ENCODE measurements at places on chromosomes 5 and 9.

- DNase-seq, result no peak
Measured at GRCh38 chr9:133023117-133023890, 7.5 kb upstream of the GTF3C5 start.

- no peak for DNase-seq
Measured at GRCh38 chr9:135480940-135481310, 1.3 kb downstream of the PPP1R26 start.

DNA sequence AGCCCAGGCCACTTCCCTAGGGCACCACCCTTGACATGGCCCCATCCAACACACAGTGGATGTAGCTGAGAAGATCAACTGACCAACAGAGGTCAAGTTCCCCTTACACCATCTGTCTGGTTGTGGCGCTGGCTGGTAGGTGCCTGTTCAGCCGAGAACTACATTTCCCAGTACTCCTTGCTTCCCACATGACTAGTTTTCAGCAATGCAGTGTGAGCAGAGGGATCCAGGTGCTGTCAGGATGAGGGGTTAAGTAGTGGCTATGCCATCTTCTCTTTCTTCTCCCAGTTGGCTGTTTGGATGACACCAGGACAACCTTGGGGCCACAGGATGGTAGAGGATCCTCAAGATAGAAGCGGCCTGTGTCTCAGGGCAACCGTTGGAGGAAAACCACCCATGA, 48.6 kb upstream of the SH3PXD2B start:
- no peak for DNase-seq

GRCh38 chr9:128070874-128071273, 2.8 kb downstream of the SLC25A25 start:
- no peak for DNase-seq

DNA sequence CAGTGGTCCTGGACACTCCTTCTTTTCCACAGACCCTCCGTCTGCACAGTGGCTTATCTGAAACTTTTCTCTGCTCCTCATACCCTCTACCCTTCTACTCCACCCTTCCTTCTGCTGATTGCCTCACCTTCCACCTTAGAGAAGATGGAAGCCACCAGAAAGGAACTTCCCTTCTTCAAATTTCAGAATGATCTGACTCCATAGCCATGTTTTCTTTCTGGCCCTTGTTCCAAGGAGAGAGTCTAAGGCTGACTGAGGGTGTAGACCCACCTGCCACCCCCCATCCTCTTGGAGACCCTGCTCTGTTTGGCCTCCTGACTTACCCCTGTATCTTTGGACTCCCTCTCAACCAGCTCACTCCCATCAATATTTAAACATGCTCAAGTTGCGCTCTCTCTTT, 7.4 kb downstream of the SNX30 start:
- no peak for DNase-seq

DNA sequence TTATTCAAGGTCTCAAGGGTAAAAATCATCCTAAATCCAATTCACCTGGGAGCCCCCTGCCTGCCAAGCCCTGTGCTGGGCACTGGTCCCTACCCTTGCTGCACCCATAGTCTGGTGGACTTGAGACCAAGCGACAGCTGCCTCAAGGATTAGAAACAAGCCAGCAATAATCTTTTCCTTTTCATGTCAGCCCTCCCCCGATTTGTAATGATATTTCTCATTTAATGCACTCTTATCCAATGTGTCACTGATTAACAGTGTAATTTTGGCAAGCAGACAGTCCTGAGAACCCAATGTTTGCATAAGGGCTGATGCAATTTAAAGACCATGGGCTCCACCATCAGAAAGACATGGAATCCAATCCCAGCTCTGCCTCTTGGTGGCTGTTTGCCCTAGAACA, 108.9 kb downstream of the ACTL7B start:
- no peak for DNase-seq

DNA sequence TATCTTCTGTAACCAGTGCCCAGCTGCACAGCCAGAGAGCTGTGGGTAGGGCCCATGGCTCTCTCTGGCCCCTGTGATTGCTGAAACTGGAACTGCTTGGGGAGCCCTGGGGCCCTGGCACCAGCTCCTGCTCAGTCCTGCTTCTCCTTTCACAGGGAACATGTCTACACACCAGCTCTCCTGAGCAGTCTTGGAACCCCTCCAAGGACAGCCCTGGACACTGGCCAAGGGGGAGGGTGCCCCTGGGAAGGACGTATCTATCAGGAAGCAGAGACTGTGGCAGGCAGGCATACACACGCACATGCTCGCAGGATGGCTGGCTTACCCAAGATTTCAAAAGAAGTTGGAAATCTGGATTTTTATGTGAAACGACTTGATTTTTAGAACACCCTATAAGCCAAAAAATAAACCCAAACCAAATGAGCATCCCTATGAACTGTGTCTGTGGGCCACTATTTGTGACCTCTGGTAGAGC, 8.8 kb upstream of the TRAF1 start:
- DNase-seq, result peak; percentile 5

DNA sequence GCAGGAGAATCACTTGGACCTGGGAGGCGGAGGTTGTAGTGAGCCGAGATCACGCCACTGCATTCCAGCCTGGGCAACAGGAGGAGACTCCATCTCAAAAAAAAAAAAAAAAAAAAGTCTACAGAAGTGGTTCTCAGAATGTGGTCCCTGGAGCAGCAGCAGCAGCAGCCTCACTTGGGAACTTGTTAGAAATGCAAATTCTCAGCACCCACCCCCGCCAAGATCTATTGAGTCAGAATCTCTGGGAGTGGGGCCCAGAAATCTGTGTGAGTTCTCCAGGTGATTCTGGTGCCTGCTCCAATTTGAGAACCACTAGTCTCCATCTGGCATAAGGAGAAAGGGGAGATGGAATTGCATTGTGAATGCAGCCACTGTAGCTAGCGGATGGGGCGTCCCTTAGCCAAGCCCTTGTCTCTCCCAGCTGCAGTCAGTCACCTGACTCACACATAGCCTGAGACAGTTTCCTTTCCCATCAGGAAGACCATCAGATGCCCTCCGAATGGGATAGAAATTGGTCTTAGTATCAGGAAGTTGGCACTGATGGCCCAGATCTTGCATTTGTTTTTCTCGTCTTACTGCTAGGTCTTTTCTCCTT, 12.2 kb upstream of the PTCH1 start:
- DNase-seq, result no peak

Measured in activated T-cell treated with anti-CD3 and anti-CD28 coated beads for 4 hours (primary cell).